ENCODE measurements at places on chromosomes 13 and 19. TPM values are rescaled to one million over a fixed set of nuclear protein-coding genes. Genes with fewer than 3 reads are reported as not detected.

GRCh38 chr13:39297664-39298171 is 259.5 kb downstream of the NHLRC3 start:
- H3K27ac ChIP-seq: no peak overlapping the region
- H3K27me3 ChIP-seq: no peaks in the 10 kb centered on the region
- no peaks in the 10 kb centered on the region for H3K4me1 ChIP-seq
- DNase-seq: no peak
- no peaks in the 10 kb centered on the region for H3K36me3 ChIP-seq

Gene ZNF222
- total RNA-seq: 3.4 TPM

Gene ZNF549
- total RNA-seq: 4.8 TPM

DNA sequence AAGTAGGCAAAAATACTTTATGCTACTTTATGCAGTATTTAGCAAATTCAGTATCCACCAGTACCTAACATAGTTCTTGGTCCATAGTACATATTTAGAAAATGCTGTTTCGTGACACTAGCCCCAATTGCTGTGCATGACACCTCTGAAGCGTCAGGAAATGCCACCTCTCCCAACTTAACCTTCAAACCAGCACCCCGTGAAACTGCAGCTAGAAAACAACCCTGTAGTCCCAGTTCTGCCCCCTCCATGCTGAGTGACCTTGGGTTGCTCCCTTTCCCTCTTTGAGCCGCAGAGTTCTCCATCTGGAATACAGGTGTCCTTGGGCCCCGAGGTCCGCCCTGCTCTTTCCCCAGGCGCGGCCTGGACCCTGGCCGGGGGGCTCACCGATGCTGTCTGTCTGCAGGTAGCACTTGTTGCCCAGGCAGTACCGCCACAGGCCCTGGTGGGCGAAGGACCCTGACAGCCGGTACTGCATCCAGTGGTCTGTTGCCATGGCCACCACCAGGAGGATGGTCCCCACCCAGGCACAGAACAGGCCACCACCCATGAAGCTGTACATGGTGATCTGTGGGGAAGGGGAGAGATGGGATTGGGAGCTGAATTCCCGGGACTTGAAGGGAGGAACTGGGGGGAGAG is 773 bp downstream of the LIM2 start:
- no peak overlapping the region for H3K27ac ChIP-seq
- no peaks in the 10 kb centered on the region for H3K4me1 ChIP-seq
- H3K36me3 ChIP-seq: no peaks in the 10 kb centered on the region
- no peak for DNase-seq

DNA sequence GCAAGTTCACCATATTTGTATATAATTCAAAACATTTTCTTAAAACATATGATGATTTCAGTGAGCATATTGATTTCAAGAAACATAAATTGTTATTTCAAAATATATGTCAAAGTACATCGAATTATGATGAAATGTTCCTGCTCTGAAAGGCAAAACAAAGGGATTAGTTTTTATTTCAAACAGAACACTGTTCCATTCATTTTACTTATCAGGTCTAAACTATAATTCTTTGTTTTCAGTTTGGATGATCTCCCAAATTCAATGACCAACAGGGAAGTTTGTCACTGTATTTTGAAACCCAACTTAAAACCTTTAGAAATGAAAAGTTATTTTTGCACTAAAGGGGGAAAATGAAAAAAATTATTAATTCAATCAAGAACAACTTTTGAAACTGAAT is 610.2 kb downstream of the SLITRK1 start:
- H3K4me3 ChIP-seq: no peak overlapping the region
- no peaks in the 10 kb centered on the region for H3K36me3 ChIP-seq
- no peak overlapping the region for H3K27ac ChIP-seq
- H3K27me3 ChIP-seq: no peaks in the 10 kb centered on the region
- H3K4me1 ChIP-seq: no peaks in the 10 kb centered on the region

DNA sequence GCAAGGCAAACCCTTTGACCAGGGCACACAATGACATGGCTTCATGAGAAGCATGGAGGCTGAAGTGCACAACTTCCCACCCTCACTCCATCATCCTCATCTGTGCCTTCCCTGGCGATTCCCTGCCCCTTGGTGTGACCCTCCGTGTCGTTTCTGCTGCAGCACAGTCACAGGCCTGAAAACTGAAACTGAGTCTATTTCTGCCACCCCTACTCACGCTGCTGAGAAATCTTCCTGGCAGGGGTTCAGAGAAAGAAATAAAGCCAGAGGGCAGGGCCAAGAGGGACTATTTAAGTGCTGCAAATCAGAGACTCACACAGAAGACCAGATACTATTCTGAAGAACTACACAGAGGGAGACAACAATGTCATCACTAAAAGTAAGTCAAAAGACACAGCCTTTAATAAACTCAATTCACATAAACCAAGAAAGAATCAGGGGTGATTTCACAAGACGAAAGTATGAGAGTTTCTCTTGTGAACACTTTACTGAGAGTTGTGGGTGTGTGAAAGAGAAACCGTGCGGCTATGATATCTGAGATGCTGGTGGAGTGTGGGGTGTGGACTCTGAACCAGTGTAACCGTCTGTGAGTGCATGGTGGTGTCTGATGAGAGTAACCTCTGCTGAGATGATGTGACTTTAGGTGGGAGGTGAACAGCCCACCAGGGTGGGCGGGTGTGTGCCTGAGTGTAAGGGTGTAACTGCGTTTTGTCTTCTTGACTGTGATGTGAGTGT is 23.5 kb downstream of the LGALS16 start:
- H3K27ac ChIP-seq: peak overlapping the region; percentile 35
- H3K4me3 ChIP-seq: no peak overlapping the region
- no peaks in the 10 kb centered on the region for H3K27me3 ChIP-seq
- DNase-seq: no peak

GRCh38 chr13:59442944-59443486 is 720.7 kb downstream of the DIAPH3 start:
- no peaks in the 10 kb centered on the region for H3K36me3 ChIP-seq
- no peak for DNase-seq
- no peak overlapping the region for H3K4me3 ChIP-seq
- peaks cover 3% of the 10 kb centered on the region for H3K4me1 ChIP-seq
- no peak overlapping the region for H3K27ac ChIP-seq

Gene SHANK1
- 0.15 TPM for total RNA-seq

Gene LRRC63
- 0.83 TPM for total RNA-seq

GRCh38 chr13:34570698-34571353 is 371.2 kb upstream of the NBEA start:
- no peak for DNase-seq
- no peaks in the 10 kb centered on the region for H3K27me3 ChIP-seq
- H3K4me1 ChIP-seq: no peaks in the 10 kb centered on the region
- H3K4me3 ChIP-seq: no peak overlapping the region

DNA sequence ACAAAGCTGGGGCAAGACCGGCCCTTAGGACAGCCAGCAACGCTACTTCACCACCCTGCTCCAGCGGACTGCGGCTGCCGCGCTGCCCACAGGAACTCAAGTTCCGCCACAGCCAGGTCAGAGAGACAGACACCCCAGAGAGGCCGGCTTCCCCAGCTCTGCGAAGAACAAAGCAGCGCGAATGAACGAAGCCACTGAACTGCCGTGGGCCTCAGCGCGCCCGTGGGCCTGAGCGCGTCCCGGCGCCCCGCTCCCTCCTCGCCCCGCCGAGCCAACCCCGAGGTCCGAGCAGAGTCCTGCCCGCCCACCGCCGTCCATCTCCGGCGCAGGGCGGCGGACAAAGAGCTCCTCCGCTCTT is 158.4 kb downstream of the RNF17 start:
- H3K4me3 ChIP-seq: peak overlapping the region; percentile 97
- H3K27me3 ChIP-seq: no peaks in the 10 kb centered on the region
- no peak for DNase-seq

Gene NKPD1
- total RNA-seq: 0.06 TPM

DNA sequence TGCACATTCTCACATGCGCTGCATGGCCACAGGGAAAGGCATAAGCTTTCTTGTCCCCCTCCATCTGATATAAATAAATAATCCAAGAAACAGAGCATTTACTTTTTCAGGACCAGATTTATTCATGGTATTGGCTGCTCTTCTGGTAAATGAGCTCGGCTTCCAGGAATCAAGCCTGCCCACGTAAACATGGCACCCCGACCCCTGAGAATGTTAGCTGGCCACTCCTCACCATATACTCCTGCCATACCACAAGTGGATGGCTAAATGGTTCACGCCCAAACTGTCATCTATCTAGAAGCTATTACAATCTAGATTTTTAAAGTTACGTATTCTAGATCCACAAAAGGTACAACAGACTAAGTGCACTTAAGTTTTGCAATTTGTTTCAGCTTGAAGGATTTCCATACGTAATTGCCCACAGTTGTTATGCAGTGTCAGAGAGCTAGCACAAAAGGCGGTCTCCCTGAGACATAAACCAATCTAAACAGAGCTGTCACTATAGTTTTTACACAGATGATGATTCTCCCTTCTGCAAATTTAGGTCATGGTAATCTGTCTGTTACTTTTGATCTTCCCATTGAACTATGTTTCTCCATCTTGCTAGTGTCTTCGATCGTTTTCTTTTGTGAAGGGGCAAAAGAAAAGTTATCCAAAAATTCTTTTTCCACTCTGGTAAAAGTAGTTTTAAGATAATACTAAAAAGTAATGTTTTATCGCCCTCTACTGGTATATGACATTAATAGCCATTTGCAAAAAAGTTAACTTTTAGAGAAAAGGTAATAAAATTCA is 16.2 kb upstream of the FOXO1 start:
- H3K36me3 ChIP-seq: no peaks in the 10 kb centered on the region
- no peaks in the 10 kb centered on the region for H3K27me3 ChIP-seq
- DNase-seq: no peak

DNA sequence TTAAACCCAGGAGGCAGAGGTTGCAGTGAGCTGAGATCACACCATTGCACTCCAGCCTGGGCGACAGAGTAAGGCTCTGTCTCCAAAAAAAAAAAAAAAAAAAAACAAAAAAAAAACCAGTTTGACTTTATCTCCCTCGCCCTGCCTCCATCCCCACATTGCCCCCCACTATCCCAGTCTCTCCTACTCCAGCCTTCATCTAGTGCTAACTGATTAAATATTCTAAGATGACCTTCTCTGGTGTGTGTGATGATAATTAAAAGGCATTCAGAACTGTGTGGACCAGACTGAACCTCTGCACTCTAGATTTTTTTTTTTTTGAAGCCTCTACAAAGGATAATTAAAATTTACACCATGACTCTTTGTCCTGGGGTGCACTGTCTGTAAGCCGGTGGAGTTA is 6.0 kb upstream of the DLL3 start:
- H3K27ac ChIP-seq: no peak overlapping the region
- H3K4me3 ChIP-seq: no peak overlapping the region
- H3K4me1 ChIP-seq: peaks cover under 1% of the 10 kb centered on the region
- peaks cover 10% of the 10 kb centered on the region for H3K36me3 ChIP-seq
- no peak for DNase-seq
- peaks cover 6% of the 10 kb centered on the region for H3K27me3 ChIP-seq

Gene ZNF415
- 4.5 TPM for total RNA-seq

Gene B3GNT3
- 2.0 TPM for total RNA-seq

- no peaks in the 10 kb centered on the region for H3K27me3 ChIP-seq
- H3K27ac ChIP-seq: no peak overlapping the region
- no peak for DNase-seq
- no peaks in the 10 kb centered on the region for H3K36me3 ChIP-seq
These were observed 194.3 kb downstream of the GPC6 start for GRCh38 chr13:93420887-93421286.

- no peaks in the 10 kb centered on the region for H3K4me1 ChIP-seq
- H3K27ac ChIP-seq: no peak overlapping the region
- H3K27me3 ChIP-seq: no peaks in the 10 kb centered on the region
- DNase-seq: peak; percentile 3
- no peaks in the 10 kb centered on the region for H3K36me3 ChIP-seq
These were observed 507.9 kb downstream of the UQCRFS1 start for GRCh38 chr19:28705008-28705407.

DNA sequence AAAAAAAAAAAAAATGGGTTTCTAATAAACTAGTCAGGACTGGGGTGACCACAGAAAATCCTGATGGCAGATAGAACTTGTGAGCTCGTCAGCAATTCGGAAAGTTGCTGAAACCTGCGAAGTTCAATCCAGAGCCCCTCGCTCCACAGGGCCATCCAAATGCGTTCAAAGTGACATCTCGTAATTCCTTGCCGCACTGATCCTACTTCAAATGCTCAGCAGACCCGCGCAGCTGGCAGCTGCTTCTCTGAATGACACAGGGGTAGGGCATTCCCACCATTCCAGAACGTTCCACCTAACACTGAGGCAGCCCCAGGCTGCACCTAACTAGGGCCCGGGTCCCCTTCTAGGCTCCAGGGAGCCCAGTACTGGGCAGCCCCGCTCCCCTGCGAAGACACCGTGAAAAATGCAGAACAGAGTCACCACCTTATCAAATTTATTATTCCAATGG is 4.8 kb upstream of the DAPK3 start:
- no peak for DNase-seq
- no peaks in the 10 kb centered on the region for H3K4me1 ChIP-seq

- no peaks in the 10 kb centered on the region for H3K27me3 ChIP-seq
- H3K27ac ChIP-seq: no peak overlapping the region
- no peak overlapping the region for H3K4me3 ChIP-seq
- DNase-seq: peak; percentile 20
These were observed 19.7 kb upstream of the SYCN start for GRCh38 chr19:39223703-39224279.

GRCh38 chr13:26867451-26868091 is 107.0 kb upstream of the GPR12 start:
- peak; percentile 50 for DNase-seq
- H3K4me1 ChIP-seq: no peaks in the 10 kb centered on the region
- no peak overlapping the region for H3K4me3 ChIP-seq

GRCh38 chr13:69856331-69856730 is 251.3 kb upstream of the ATXN8OS start:
- H3K36me3 ChIP-seq: no peaks in the 10 kb centered on the region
- H3K4me1 ChIP-seq: no peaks in the 10 kb centered on the region
- no peaks in the 10 kb centered on the region for H3K27me3 ChIP-seq

- no peak overlapping the region for H3K4me3 ChIP-seq
- no peaks in the 10 kb centered on the region for H3K36me3 ChIP-seq
- H3K27ac ChIP-seq: no peak overlapping the region
- no peaks in the 10 kb centered on the region for H3K4me1 ChIP-seq
These were observed 590 bp downstream of the LILRB5 start for GRCh38 chr19:54256250-54257115.

Gene C19orf33
- 32.0 TPM for total RNA-seq

GRCh38 chr19:6065685-6066374 is 44.5 kb downstream of the RFX2 start:
- peak overlapping the region; percentile 94 for H3K27ac ChIP-seq
- H3K4me1 ChIP-seq: peaks cover 40% of the 10 kb centered on the region
- DNase-seq: peak; percentile 70

DNA sequence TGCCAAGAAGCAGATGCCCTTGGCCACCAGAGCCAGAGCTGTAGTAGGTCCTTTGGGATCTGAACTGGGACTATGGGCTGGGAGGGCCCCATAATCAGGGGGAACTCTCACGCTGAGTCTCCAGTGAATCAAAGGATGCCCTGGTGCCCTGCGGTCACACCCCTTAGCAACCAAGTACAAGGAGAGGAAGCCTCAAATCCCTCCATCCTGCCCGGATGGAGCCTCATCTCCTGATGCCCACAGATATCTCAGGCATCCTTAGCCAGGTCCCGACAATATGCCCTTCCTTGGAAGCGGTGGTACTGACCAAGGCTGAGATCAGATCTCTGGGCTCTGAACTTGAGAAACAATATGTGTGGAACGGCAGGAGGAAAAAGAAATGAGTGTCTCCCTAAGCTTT is 1.7 kb downstream of the PLEKHA4 start:
- H3K4me1 ChIP-seq: peaks cover 4% of the 10 kb centered on the region
- H3K27ac ChIP-seq: no peak overlapping the region
- H3K27me3 ChIP-seq: no peaks in the 10 kb centered on the region
- H3K4me3 ChIP-seq: no peak overlapping the region
